G401 (cell line): ENCODE measurements at places on chromosomes 13 and 19. TPM values are rescaled to one million over a fixed set of nuclear protein-coding genes. Genes with fewer than 3 reads are reported as not detected.

- no peak for DNase-seq
Observed at GRCh38 chr19:13963603-13964105, 11.3 kb downstream of the DCAF15 start.

DNA sequence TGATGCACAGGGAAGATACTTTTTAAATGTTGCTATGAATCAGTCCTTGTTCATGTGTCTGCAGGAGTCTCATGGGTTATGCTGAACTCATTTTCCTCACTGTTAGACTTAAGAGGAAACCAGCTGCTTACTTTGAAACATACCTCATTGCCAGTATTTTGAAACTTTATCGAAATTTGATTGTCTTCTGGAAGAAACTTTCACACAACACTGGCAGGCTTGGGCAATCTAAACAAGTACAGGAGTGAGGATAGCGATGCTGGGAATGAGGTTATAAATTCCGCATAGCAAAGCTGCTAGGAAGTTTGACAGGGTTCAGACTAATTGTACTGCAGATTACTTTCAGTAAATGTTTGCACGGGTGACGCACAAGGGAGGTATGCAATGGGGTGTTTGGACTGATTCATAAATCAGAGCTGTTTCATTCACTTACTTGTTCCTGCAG, 245.7 kb downstream of the DNAJC15 start:
- DNase-seq: no peak

- DNase-seq: no peak
Observed at GRCh38 chr13:67235265-67235664, 5.1 kb upstream of the PCDH9 start.

GRCh38 chr13:20247403-20247802, 15.3 kb upstream of the GJB6 start:
- no peak for DNase-seq

GRCh38 chr19:3547301-3547731, 8.3 kb downstream of the TEKTIP1 start:
- DNase-seq: no peak

EBI3 gene
- 1.8 and 5.4 TPM in 2 replicates for total RNA-seq

CYP2F1 gene
- not detected in 2 replicates for total RNA-seq

DNA sequence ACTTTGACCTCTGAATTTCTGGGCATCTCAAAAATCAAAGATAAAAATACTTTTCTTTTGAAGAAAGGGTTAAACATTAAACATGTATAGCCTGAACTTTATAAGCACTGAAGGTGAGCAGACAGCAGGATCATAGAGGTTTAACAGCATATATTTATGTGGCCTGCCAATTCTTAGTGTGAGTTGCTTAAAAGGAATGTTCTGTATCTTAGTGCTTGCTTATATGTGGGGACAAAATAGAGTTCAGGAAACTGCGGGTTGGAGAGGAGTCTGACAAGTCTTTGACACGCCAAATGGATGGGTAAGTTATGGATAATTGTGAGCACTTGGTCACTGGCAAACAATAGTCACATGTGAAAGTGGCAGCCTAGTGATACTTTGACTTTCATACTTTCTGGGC, 1419.4 kb upstream of the SPRY2 start:
- no peak for DNase-seq

RPL28 gene
- total RNA-seq: 236 and 319 TPM in 2 replicates

DNA sequence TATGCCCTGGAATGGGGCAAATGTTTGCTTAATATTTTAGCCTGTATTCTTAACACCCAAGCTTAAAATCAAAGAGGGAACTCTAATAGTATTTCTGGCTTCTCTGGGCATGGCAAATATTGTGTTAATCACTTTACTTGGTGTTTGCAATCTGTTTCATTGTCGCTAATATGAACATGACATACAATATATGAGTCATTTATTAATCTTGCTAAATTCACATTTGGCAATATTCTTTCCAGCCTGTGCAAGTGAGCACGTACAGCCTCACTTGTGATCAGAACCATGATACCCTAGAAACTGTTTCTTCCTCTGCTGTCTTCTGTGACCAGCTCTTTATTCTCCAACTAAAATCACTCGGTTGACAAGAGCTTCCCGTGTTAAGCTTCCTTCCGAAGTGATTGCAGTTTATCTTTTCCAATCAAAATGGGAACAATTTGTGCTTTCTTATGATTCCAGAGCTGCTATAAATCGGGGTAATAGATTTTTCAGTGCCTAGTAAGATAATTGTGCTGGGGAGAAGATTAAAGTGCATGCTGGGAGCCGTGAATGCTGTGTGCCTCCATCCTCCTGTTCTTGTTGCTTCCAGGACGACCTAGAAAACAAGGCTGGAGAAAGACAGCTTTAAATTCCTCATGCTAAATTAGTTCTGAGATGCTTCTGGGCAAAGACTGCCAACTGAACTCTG, 153.0 kb upstream of the TMTC4 start:
- DNase-seq: no peak

- no peak for DNase-seq
Observed at GRCh38 chr13:33244907-33245287, 40.7 kb downstream of the STARD13 start.

LGI4 gene
- 0.06 and 0.07 TPM in 2 replicates for total RNA-seq

DNA sequence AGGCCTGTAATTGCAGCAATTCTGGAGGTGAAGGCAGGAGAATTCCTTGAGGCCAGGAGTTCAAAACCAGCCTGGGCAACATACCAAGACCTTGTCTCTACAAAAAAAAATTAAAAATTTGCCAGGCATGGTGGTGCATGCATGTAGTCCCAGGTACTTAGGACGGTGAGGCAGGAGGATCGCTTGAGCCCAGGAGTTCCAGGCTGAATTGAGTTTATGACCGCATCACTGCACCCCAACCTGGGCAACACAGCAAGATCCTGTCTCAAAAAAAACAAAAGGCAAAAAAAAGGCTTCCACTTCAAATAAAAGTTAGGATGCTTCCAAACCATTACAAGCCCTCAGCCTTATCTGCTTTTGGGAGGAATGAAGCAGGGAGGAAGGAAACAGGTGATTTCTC, 5.2 kb downstream of the ZNF577 start:
- DNase-seq: no peak

GRCh38 chr13:52851137-52851962, 2.9 kb upstream of the PCDH8 start:
- peak; percentile 41 for DNase-seq

GRCh38 chr13:24624801-24625231, 55.4 kb upstream of the ATP12A start:
- DNase-seq: no peak

DNA sequence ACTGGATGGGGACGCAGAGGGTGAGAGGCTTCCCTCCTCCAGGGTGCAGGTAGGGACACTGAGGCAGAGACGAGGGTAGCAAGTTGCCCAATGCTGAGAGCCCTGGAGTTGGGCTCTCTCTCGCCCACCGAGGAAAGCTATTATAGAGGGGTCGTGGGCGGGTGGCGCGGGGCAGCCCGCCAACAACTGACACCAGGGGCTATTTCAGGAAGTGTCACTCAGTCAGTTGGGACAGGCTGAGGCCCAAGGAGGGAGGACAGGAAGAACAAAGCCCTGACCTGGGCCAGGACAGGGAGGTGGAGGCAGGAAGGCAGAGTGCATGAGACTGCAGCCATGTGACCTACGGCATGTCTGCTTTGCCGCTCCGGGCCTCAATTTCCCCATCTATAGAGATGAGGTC, 29.9 kb downstream of the TINCR start:
- no peak for DNase-seq

GRCh38 chr13:33799950-33800592, 17.9 kb upstream of the RFC3 start:
- peak; percentile 82 for DNase-seq

- no peak for DNase-seq
Observed at GRCh38 chr13:83333614-83334388, 548.5 kb downstream of the SLITRK1 start.

DNA sequence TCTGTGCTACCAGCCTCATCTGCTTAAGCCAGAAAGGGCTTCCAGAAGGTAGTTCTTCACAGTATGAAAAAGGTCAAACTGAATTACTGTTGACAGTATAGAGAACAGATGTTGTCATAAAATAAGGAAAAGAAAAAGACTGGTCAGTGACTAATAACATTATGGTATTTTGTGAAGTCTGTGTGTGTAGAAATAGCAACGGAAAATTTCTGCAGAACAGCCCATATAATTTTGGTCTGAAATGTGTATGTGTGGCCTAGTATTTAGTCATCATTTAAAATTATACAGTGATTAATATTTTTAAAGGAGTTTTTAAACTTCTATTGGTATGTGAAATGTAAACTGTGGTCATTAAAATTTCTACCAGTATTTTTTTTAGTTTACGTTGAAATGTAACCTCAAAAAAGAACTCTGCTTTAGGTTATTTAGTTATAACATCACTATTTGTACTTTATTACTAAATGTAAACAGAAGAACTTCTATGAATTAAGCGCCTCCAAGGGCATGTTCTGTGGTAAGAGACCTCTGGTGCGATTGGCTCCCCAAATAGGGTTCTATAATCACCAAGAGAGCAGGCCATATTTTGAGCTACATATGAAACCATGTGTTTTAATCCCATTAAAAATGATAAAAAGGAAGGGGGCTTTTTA, 3.3 kb upstream of the GPR183 start:
- no peak for DNase-seq

- no peak for DNase-seq
Observed at GRCh38 chr13:42741914-42742313, 39.5 kb upstream of the FAM216B start.

NLRP7 gene
- total RNA-seq: not detected in 2 replicates

USHBP1 gene
- total RNA-seq: 0.41 and 4.9 TPM in 2 replicates

TEKTIP1 gene
- not detected in 2 replicates for total RNA-seq

DNA sequence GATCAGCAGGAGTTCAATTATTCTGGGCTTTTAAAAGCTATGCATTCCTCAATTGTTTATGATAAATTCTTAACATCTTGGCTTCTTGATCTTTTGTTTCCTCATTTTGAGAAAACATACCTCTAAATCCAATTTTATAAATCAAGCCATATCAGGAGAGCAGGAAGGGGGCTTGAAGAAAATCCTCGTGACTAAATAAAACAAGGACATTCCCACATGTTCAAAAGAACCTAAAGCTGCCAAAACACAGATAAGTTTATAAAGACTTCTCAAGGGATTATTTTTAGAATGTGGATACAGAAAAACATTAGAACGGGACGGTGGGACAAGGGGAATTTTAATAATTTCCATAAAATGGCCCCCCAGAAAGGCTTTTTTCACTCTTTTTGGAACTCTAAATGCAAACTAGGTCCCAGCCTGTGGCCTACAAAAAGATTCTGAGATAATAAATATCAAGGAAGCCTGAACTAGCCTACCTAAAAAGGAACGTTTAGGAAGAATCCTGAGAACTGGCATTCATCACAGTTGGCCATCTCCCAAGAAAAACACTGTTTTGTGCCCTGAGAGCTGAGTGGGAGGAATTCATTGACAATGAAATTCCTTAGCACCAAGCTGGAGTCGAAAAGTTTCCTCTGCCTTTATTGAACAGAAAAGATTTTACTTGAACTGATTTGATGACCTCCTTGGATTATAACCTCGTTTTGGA, 30.1 kb downstream of the ZAR1L start:
- DNase-seq: no peak

DNA sequence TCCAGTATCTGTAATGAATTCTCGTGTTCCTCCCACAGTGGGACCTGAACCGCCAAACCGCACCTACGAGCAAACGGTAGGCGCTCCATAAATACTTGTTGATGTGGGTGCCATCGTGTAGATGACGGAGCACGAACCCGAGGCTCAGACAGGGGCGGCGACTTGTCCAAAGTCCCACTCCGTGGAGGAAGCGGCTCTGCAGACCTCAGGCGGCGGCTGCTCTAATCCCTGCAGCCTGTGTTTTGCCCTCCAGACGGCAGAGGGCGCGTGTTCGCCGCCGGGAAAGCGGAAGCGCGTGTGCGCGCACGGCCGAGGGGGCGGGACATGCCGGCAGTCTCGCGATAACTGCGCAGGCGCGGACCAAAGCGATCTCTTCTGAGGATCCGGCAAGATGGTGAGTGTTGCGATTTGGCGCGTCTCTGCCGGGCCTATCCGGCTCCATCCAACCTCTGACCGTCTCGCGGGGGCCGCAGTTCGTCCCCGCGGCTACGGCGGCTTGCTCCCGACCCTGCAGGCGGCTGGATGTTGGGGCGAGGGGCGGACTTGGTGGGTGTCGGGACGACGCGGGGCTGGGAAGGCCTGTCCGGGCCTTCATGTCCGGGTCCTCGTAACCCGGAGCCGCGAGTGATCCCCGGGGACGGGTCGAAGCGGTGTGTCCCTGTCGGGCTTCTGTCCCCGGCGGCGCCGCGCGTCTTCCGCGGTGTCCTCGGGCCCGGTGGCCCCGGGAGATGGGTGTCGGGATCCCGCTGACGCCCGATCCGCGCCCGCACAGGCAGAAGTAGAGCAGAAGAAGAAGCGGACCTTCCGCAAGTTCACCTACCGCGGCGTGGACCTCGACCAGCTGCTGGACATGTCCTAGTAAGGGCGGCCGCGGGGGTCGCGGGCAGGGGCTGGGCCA, at the start of gene RPS15:
RPS15 (plus strand) TSS at position 362 of the 898 bp plus-strand sequence; CDS start at position 392, 30 bp downstream.
- DNase-seq: peak; percentile 92

DNA sequence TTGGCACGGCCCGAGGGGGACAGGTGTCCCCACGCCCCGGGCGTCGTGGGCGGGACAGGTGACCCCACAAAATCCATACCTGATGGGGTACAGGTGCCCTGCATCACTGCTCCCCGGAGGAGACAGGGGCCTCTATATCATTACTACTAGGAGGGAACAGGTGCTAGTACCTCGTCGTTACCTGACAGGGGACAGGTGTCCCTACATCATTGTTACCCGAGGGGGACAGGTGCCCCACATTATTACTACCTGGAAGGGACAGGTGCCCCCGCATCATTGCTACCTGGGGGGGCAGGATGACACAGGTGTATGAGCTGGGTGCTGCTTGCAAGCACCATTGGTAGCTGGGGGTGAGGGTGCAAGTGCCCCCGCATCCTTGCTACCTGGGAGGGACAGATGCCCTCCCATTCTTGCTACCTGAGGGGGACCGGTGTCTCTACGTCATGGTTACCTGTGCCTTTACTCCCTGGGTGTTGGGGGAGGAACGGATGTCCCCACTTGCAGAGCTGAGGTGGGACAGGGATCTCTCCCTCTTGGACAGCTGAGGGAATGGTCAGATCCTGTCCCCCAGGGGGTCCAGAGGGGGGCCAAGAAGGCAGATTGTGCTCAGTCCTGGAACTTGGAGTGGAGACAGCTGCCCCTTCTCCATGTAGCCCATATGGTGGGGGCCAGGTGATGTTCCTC, 620 bp downstream of the CRTC1 start:
- no peak for DNase-seq

GRCh38 chr19:38919837-38920601, 8.0 kb upstream of the CCER2 start:
- no peak for DNase-seq

DNA sequence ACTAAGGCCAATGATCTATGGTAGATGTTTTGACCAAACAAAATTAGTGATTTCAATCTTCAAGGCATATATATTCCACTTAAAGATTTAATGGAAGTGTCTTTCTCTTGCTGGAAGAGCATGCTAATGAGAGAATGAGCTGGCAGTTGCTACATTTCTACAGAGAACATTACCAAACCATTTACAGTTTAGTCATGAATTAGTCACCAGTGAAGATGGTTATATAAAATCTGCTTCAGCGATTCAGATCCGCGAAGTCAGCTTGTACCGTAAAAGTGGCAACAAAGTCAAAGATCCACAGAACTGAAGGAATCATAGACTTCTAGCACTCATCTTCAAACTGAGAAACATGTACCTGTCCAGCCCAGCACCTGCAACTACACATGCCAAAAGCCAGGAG, 156.3 kb downstream of the SLITRK5 start:
- DNase-seq: no peak

- no peak for DNase-seq
Observed at GRCh38 chr13:44352671-44353070, 21.0 kb upstream of the SERP2 start.
